Activated naive CD8-positive, alpha-beta T cell treated with anti-CD3 and anti-CD28 coated beads, Interleukin-2, amount 50 U/mL, for 24 hours (primary cell): ENCODE measurements at places on chromosomes 7 and 10.

- no peak for DNase-seq
Measured at GRCh38 chr7:93719546-93719945, 145.0 kb upstream of the CALCR start.

DNA sequence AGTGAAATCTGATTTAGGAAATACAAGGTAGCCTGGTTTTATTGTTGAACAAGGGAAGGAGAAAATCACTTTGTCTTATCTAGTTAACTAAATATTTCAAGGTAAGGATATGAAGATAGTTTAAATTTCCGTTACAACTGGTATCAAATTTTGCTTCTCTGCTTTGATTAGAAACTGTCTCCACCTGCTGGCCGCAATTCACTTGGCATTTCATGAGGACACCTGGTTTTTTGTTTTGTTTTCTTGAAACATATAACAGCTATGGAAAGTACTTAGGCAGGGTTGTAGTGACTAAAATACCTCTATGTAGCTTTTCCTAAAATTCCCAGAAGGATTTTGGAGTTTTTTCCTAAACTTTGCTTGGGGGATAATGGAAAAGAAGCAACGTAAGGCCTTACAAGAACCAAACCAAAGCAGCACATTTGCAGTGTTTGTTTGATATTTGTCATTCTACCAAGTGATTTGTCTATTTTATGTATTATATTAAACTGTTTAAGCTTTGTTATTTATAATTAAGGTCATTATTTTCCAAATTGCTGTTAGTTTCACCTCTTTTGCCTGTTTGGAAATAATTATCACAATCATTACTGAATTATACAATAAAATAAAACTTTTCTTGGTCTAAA, 73.6 kb downstream of the AHCYL2 start:
- peak; percentile 52 for DNase-seq

- DNase-seq, result peak; percentile 30
Measured at GRCh38 chr10:131786756-131787605, 113.8 kb upstream of the PPP2R2D start.

GRCh38 chr10:132599732-132600131, 62.1 kb downstream of the INPP5A start:
- DNase-seq, result no peak

- DNase-seq, result no peak
Measured at GRCh38 chr7:136868496-136869000, at the start of gene CHRM2. CHRM2 (plus strand) TSS chr7:136868652; CDS start chr7:137014866, 146,214 bp downstream.

DNA sequence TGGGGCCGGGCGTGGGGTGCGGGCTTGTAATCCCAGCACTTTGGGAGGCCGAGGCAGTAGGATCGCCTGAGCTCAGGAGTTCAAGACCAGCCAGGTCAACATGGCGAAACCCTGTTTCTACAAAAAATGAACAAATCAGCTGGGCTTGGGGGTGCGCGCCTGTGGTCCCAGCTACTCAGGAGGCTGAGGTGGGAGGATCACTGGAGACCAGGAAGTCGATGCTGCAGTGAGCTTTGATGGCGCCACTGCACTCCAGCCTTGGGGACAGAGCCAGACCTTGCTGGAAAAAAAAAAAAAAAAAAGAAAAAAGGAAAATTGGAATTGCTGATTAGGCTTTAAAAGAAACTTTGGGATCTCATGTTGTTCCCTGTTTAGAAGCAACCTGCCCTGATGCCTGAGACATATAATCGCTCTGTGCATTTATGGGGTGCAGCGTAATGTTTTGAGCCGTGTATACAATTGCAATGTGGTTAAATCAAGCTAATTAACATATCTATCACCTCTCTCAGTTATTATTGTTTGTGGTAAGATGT, 851 bp downstream of the AKR1E2 start:
- DNase-seq, result no peak

GRCh38 chr10:76491216-76491615, 1059.8 kb downstream of the LRMDA start:
- no peak for DNase-seq
